ENCODE measurements at places on chromosomes 5 and 9.

DNA sequence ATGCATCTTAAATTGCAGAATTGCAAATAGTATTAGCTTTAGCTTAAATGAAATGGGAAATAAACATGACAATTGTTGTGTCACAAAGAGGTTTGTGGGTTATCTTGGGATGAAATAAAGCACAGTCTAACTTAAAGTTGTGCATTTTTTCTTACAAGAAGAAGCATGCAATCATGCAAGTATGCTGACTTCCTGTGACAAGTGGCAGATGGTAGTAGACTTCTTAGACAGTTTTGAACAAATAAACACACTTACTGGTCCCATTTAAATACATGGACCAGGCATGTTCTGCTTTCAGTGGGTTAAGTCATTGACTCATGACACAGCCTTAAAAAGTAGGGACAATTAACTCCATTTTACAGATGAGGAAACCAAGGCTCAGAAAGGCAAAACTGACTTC, 15.9 kb upstream of the C5orf63 start:
- no peak for DNase-seq

DNA sequence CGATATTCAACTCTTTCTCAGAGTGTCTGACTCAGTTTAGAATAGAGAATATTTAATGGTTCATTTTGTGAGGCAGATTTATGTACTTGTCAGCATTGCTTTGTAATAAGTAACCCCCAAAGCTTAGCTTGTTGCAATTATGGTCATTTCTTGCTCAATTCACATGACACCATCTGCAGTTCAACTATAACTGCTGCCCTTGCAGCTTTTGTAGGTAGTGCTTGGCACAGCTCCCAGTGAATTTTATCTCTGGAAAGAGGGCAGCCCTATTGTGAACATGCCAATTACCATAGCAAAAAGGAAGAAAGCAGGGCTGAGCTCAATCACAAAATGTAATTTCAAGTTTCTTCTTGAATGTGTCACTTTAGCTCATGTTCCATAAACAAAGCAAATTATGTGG, 1587.7 kb upstream of the ACO1 start:
- DNase-seq, result no peak

- no peak for DNase-seq
Observed at GRCh38 chr5:97554977-97555643, 372.1 kb upstream of the RIOK2 start.

DNA sequence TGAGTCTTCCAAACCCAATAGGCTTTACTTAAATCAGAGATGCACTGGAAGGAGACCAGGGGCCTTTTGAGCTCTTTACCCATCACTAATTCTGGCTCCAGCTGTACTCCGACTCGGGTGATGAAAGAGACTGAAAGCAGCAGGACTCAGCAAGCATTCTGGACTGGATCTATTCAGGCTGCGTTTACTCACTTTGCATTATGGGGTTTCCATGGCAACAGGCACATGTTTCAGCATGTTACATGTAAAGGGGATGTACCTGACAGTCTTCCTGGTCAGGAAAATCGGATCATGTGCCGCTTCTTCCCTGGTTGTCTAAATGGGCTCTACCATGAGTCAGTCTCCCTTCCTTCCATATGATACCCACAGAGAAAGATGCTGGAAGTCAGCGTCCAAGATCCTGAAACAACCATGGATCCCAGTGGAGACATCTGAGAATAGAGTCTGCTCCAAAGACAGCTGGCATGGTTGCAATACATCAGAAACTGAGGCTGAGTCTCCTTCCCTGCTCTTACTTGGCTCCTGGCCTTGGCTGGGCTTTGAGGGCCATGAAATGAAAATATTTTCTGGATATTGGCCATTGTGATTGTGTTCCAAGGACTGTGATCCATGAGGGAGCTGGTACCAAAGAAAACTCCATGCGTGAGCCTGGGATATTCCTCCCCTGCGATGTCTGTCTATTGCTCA, 102.5 kb upstream of the TNC start:
- DNase-seq, result no peak

DNA sequence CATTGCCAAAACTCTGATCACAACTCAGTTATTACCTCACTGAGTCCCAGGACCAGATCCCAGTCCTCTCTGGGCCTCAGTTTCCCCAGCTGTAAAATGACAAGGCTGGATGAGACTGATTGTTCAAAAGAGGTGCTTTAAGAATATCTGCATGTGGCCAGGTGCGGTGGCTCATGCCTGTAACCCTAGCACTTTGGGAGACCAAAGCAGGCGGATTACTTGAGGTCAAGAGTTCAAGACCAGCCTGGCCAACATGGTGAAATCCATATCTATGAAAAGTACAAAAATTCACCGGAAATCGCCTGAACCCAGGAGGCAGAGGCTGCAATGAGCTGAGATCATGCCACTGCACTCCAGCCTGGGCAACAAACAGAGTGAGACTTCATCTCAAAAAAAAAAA, 8.3 kb downstream of the ATOX1 start:
- no peak for DNase-seq
